ENCODE measurements at places on chromosomes 12 and 14.

DNA sequence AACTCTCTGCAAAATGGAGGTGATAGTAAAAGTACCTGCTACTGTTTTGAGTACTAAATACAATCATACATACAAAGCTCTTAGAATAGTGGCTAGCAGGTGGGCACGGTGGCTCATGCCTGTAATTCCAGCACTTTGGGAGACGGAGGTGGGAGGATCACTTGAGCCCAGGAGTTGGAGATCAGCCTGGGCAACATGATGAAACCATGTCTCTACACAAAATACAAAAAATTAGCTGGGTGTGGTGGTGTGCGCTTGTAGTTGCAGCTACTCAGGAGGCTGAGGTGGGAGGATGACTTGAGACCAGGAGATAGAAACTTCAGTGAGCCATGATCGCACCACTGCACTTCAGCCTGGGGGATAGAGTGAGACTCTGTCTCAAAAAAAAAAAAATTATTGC is 28.8 kb upstream of the APPL2 start:
- DNase-seq = no peak

DNA sequence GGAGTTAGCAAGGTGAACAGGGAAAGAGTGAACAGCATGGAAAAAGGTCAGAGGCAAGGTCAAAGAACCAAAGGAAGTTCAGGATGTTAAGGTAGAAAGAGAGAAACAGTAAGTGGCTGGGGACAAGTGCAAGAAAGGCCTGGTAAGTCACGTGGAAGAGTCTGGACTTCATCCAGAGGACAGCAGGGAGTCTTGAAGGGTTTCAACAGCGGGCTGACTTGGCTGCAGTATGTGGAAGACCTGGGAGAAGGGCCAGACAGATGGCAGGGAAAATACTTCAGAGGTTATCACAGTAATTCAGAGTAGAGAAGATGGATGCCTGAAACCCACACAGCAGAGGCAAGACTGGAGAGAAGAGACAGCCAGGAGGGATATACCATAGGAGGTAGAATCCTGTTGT is 34.0 kb downstream of the CIT start:
- no peak for DNase-seq

GRCh38 chr12:13069380-13069779 is 25.2 kb downstream of the FAM234B start:
- no peak for DNase-seq

DNA sequence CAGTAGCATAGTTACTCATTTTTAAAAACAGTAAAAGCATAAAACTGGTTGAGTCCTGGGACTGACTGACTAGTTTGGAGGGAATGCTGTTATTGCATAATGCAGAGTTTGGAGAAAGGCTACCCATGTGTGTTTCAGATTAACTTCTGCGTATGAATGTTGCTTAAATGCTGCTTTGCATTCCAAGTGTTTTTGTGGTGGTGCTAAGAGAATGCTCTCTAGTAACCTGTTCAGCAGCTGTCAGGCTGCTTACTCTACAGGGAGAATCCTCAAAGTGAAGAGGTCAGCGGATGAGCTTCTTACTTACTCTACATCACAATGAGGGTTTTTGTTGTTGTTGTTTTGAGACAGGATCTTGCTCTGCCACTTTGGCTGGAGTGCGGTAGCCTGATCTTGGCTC is 4.3 kb downstream of the DLST start:
- DNase-seq = no peak

DNA sequence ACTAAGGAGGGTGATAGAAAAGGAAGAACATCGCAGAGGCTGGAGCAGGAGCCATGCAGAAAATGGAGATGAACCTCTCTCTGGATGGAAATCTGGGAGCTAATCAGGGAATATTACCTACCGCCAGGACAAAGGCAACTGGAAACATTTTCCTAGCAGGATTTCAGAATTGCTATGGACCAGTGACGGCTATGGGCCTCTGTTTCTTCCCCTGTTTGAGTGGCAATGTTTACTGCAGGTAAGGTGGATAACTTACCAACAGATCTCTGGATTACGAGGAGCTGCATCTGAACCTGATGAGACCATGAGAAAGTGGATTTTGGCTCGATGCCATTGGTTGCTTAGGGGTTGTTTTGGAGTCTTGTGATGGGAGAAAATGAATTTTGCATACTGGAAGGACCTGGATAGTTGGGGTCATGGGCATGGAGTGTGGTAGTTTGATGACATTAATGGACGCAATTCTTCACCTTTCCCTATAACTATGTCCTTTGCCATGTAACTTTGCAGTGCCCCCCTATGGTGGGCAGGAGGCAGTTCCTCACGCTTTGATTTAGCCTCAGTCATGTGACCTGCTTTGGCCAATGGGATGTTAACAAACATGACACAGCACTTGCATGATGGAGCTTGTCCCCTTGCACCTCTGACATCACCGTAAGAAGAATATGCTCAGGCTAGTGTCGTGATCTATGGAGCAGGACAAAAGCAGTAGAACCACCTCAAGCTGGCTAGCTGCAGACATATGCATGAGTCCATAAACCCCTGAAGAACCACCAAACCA is 51.1 kb downstream of the CALM1 start:
- DNase-seq = no peak

DNA sequence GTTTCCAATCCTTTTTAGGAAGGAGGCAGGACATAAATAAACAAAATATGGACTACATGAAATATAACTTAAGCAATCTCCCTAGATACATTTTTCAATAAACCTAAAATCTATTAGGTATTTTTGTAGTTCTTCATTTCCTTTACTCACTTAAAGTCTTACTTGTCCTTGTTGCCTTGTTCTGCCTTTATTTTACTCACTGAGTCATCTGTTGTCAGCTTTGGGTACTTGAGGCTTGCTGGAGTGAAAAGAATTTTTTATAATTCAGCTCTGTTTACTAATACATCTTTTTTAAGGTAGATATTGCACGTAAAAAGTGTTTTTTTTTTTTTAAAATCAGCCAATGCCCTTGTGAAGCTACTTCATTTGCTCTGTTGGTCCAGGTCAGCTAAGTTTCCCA is 216.2 kb downstream of the PELI2 start:
- DNase-seq = no peak

- DNase-seq = no peak
These were observed 313.8 kb downstream of the CEP128 start for GRCh38 chr14:80627745-80628144.

- DNase-seq = no peak
These were observed 46.3 kb upstream of the PCED1B start for GRCh38 chr12:47033081-47033480.

Data from activated naive CD4-positive, alpha-beta T cell treated with Interleukin-2 at 50 U/mL for 16 hours (primary cell).